ENCODE measurements at places on chromosomes 6 and 20.

DNA sequence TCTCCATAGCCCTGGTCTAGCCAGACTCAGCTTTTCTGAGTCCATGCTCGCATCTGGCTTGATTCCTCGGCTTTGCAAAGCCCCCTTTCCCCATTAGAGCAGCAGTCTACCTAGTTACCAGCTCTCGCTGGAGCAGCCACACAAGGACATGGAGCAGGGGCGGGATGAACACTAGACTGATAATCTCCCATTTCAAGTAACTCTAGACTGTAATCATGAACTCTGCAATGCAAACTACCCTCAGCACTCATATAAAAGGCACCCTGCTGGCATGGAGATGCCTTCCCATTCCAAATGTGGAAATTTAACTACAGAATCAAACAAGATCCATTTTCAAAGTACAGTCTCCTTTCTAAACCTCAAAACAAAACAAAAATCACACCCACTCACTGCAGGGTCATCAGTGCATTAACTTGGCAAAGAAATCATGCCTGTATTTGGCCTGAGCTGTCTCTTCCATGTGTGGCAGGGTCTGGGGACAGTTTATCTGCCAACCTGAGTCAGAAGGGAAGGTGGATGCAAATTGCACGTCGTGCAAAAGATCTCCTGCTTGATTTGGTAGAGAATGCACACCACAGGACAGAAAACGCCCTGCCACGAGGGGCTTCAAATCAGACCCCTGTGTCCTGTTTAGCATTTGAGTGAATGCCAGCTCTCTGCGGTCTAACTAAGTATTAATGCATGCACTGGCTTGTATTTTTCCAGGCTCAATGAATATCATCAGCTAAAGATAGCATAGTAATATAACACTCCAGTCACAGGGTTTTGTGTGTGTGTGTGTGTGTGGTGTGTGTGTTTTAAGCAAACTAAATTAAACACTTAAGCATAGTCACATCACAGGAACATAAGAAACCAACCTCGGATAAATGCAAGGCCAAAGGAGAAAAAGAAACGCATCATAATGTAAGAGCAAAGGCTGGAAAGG lies 85.3 kb downstream of the MYLK4 start:
- DNase-seq = no peak

- DNase-seq = peak; percentile 12
Measured at GRCh38 chr6:116192786-116193185, 61.1 kb downstream of the TSPYL4 start.

GRCh38 chr6:13834790-13835189 lies 20.4 kb upstream of the MCUR1 start:
- DNase-seq = no peak

- peak; percentile 58 for DNase-seq
Measured at GRCh38 chr6:121694389-121694788, 258.9 kb downstream of the GJA1 start.

GRCh38 chr6:99912657-99913056 lies 81.4 kb downstream of the MCHR2 start:
- DNase-seq = no peak

DNA sequence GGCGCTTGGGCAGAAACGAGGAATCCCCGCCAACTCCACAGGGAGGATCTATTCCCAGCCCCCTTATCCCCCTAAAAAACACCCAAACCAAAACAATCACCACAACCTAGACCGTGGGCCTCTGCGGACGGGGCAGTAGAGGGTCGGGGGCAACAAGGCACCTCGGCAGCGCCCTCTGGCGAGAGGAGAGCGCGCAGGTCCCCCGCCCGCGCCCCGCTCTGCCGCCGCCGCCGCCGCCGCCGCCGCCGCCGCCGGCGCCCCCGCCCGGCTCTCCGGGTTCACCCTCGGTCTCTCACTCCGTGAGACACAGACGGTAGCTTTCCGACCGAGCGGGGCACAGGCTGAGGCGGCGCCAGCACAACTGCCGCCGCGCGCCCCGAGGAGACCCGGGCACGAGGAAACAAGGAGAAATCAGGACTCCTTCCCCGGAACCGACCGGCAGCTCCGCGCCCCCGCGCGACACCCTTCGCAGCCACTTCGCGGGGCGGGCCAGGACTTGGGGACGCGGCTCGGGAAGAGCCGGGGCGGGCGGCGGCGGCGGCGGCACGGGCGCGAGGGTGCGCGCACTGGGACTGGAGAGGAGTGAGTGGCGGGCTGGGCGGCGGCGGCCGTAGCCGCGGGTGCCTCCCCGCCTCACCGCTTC lies at the start of gene SLC35F1:
SLC35F1 (plus strand) TSS at position 307 of the 643 bp plus-strand sequence.
- DNase-seq = peak; percentile 37

GRCh38 chr6:105014954-105015353 lies 58.0 kb downstream of the LIN28B start:
- DNase-seq = no peak

DNA sequence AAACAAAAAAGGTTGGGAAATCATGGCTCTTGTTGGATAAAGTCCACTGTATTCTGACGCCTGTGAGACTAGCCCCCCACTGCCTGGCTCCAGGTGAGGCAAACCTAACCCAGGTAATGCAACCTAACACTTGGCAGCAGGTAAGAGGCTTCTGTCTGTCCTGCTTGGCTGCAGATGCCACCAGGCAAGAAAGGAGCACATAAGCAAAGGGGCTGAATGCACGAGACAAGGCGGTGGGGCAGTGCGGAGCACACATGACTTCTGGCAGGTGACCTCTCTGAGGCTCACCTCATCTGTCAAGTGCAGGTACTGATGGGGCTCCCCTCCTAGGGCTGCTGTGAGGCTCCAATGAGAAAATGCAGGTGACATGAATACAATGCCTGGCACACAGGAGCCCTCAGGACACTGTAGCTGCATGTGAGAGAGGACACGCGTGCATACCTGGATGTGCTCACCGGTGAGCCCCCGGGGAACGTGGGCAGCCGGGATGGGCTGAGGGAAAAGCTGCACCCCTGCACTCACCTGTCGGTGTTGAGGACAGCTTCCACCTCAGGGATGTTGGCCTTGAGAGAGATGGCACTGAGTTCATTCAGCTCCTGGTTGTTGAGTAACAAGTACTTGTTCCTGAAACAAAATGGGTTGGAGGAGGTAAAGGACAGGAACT lies 54.1 kb downstream of the MYH7B start:
- DNase-seq = no peak

GRCh38 chr20:50565871-50566270 lies 55.7 kb downstream of the PTPN1 start:
- no peak for DNase-seq

DNA sequence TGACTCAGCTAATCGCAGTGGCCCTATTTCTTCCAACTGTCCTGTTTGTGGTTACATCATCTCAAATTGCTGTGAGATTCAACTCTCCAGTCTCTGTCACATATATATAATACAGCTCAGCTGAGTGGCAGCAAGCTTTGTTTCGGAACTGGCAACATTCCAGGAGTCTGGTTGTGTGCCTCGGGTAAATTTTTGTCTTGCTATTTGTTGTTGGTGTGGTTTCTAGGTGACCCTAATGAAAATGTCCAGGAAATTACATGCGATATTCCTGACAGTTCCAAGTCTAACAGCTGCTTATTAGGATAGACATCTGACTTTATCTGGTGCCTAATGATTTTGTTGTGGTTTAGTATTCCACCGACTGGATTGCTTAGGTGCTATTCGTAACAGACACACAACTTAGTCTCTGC lies 581.8 kb downstream of the CD109 start:
- DNase-seq = peak; percentile 23

DNA sequence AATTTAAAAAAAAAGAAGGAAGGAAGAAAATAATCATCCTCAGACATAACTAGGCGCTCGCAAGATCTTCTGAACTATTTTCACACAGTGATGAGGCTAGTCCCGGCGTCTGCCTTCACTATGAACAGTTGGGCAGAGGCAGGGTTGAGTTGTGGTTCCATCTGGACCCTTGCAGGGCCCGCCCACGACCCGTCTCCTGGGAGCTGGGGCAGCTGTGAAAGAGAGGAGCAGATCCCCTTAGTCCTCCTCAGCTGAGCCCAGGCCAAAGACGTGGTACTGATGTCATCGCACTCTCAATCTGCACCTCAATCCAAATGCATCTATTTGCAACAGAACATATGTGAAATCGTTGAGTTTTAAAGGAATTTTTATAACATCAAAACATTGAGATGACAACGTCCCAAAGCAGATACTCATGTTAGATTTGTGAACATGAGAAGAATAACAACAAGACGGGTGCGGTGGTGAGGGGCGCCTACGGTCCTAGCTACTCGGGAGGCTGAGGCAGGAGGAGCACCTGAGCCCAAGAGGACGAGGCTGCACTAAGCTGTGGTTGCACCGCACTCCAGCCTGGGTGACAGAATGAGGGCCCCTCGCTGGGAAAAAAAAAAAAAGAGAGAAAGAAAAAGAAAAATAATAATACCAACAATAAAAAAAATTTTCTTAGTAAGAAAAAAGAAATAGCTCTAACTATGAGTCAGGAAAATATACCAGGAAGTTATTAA lies 15.3 kb downstream of the TCFL5 start:
- DNase-seq = peak; percentile 18

GRCh38 chr6:162862462-162862861 lies 134.7 kb downstream of the PACRG start:
- DNase-seq = no peak

DNA sequence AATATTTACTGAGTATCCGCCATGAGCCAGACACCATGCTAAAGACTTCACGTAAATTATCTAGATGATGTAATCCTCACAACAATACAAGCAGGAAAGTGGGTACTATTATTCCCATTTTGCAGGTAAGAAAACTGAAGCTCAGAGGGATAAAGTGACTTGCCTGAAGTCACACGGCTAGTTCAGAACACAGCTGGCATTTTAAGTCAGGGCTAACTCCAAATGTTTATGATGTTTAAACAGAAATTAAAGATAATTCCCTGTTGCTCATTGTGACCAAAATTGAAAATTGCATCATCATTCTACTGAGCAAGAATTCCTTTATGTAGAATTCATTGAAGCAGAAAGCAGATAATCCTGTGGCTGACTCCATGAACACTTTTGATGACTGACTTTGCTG lies 71.3 kb upstream of the STXBP5 start:
- peak; percentile 64 for DNase-seq

DNA sequence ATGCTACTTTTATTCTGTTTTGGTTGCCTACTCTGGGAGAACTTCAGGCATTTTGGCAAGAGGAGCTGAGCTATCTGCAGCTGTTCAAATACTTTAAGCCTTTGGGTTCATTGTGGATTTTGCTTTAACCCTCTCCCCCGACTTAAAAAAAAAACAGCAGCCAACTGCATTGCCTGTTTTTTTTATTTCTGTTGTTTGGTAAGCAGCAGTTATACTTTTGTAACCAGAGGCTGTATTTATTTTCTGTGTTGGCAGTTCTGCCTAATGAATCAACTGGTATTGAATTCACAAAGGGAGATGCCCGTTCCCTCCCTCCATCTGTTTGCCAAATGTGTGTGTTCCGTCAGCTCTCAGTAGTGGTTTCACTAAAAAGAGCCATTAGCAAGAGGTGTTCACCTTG lies 484.0 kb downstream of the UTRN start:
- DNase-seq = peak; percentile 18

- DNase-seq = no peak
Measured at GRCh38 chr6:1894954-1895353, 285.2 kb downstream of the FOXC1 start.

DNA sequence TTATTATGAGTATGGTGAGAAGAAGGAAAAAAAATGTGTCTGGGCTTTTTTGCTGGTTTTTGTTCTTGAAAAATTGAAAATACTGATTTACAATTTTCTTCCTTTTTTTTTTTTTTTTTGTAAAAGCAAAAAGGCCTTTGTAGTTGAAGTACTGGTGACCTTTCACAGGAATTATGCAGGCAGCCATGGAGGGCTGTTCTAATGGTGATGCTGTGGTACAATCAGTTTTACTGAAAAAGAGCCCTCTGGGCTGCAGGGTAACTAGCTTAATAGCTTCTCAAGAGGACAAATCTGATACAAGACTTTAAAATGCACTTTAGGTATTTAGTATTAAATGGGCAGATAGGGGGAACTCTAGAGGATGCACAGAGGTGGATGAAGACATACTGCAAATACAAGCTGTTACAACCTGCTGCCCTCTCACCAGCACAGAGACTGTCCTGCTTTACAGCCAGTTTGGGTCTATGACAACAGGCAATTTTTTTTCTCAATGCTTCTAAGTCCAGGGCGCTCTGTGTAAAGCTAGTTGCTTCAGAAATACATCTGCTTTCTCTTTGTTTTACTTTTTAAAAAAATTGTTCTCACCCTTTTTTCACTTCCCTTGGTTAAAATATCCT lies 61.6 kb upstream of the HS3ST5 start:
- no peak for DNase-seq

DNA sequence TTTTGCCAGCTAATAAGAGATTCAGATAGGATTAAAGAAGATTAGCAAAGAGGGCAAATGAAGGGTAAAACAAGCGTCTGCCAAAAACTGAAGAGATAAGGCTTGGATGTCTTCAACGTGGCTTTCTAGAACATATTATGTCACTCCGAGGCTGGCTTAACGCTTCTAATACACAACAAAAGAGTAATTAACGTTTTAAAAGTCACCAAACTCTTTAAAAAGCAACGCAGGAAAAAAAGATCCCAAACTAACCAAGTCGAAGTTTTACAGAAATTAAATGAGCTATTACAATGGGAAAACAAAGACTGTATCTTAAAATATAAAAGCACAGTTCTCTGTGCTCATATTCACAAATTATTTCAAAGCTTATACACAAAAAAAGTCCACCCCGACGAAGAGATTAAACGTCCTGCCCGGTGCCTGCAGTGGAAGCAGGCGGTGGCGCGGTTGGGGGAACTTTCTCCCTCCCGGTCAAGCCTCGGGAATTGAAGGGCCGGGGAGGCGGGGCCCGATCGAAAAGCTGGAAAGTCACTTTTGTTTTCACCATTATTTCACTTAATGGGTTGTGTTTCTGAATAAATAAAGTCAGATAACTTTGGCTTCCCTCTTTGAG lies 1.2 kb downstream of the MAK start:
- DNase-seq = peak; percentile 23

GRCh38 chr6:156851454-156851921 lies 74.3 kb downstream of the ARID1B start:
- DNase-seq = no peak

- DNase-seq = no peak
Measured at GRCh38 chr6:56850626-56851025, 104.3 kb upstream of the BEND6 start.

- peak; percentile 32 for DNase-seq
Measured at GRCh38 chr6:16403831-16404230, 165.4 kb downstream of the GMPR start.

GRCh38 chr6:169407325-169407724 lies 153.7 kb upstream of the THBS2 start:
- no peak for DNase-seq

- DNase-seq = peak; percentile 46
Measured at GRCh38 chr6:8029243-8029870, 34.8 kb downstream of the BLOC1S5 start.

GRCh38 chr6:166987930-166988329 lies 11.3 kb upstream of the CEP43 start:
- DNase-seq = no peak

All from cardiac fibroblast (primary cell).